ENCODE measurements at places on chromosomes 6 and 20. TPM values are rescaled to one million over a fixed set of nuclear protein-coding genes. Genes with fewer than 3 reads are reported as not detected.

The OPRM1 gene
- not detected for total RNA-seq

The KIAA0408 gene
- total RNA-seq, result 0.38 TPM

The FLRT3 gene
- 0.58 TPM for total RNA-seq

The LTV1 gene
- total RNA-seq, result 36.0 TPM

The CST9 gene
- not detected for total RNA-seq

The CENPQ gene
- total RNA-seq, result 7.0 TPM

The HTR1E gene
- not detected for total RNA-seq

The FAM217A gene
- total RNA-seq, result not detected

The CST3 gene
- total RNA-seq, result 271 TPM

The POM121L2 gene
- total RNA-seq, result not detected

The TRIM10 gene
- total RNA-seq, result under 0.01 TPM

The KCNK17 gene
- not detected for total RNA-seq

The SLC35B2 gene
- 80.7 TPM for total RNA-seq

The BAK1 gene
- 15.3 TPM for total RNA-seq

The NRN1 gene
- total RNA-seq, result under 0.01 TPM

The ANKEF1 gene
- total RNA-seq, result 0.96 TPM

The HFE gene
- total RNA-seq, result 13.0 TPM

The SCGN gene
- total RNA-seq, result not detected

The PSMB1 gene
- 359 TPM for total RNA-seq

The MANEA gene
- total RNA-seq, result 17.8 TPM

The OPRL1 gene
- total RNA-seq, result 0.19 TPM
